Foreskin keratinocyte (primary cell): ENCODE measurements at places on chromosomes 11 and 22. TPM values are rescaled to one million over a fixed set of nuclear protein-coding genes. Genes with fewer than 3 reads are reported as not detected.

The CRYAB gene
- total RNA-seq, result 0.85 and 2.0 TPM in 2 replicates

The CASP1 gene
- 37.0 and 47.5 TPM in 2 replicates for total RNA-seq

The FGF3 gene
- total RNA-seq, result not detected in 2 replicates

The SPDYC gene
- not detected in 2 replicates for total RNA-seq

The CD44 gene
- total RNA-seq, result 1,058 and 1,283 TPM in 2 replicates

The ARHGAP8 gene
- total RNA-seq, result 15.8 and 16.5 TPM in 2 replicates

The NXPE2 gene
- total RNA-seq, result not detected in 2 replicates

The OR5P2 gene
- 0.07 and 0.34 TPM in 2 replicates for total RNA-seq

- no peak for DNase-seq
Measured at GRCh38 chr11:88194990-88195389, 19.7 kb upstream of the RAB38 start.

- DNase-seq, result no peak
Measured at GRCh38 chr11:114169321-114169749, 109.8 kb downstream of the ZBTB16 start.

GRCh38 chr22:24389680-24390079, 37.7 kb upstream of the ADORA2A start:
- DNase-seq, result peak; percentile 15

GRCh38 chr11:64865286-64866172, 12.9 kb downstream of the EHD1 start:
- no peak for DNase-seq

DNA sequence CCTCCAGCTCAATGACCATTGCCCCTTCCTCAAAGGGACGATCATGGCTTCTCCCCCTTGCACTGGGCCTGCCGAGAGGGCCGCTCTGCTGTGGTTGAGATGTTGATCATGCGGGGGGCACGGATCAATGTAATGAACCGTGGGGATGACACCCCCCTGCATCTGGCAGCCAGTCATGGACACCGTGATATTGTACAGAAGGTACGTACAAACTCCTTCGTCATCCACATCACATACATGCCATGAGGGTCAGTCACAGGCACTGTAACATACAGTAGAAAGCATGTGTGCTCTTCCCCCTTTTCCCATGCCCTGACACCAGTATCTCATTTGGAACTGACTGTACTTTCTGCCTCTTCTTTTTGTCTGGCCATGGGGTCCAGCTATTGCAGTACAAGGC, 4.0 kb downstream of the TAF10 start:
- DNase-seq, result no peak

DNA sequence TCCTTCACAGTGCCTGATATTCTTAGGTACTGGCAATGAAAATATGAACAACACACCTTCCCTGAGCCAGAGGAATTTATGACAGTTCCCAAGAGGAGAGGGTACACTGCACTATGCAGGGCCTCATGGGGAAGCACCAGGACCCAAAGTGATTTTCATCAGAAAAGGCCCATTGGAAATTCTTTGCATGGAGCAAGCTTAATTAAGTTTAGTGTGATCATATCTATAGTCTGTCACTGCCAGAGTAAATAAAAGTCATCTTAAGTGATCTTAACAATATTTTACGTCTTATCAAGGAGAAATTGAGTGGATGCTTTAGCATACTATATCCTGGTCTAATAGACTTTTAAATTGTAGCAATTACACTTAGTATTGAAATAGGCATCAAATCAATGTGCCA, 86.5 kb downstream of the ACER3 start:
- no peak for DNase-seq

- no peak for DNase-seq
Measured at GRCh38 chr22:38223289-38223960, 21.6 kb downstream of the MAFF start.

GRCh38 chr22:17057959-17058814, 26.6 kb upstream of the IL17RA start:
- DNase-seq, result peak; percentile 25

DNA sequence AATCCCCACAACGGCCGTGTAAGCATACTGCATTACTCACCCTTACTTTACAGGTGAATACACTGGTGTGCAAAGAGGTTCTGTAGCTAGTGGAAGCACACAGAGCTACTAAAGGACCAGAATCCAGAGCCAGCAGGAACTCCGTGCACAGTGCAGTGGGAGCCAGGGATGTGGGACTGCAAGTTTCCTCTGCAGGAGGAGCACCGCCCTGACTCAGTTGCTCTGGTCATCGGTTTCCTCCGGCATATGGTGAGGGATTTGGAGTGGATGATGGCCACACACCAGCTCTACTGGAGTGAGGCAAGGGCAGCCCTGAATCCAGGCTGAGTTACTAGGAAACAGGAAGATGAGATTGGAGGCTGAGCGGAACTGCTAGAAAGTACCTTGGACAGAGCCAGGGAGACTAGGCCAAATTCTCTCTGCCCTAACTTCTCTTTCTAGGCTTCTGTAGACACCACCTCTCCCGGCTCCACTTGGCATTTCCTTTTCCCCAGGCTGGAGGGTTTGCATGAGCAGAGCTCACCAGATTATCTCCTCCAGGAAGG, 18.2 kb upstream of the C22orf42 start:
- no peak for DNase-seq

- no peak for DNase-seq
Measured at GRCh38 chr22:28137036-28137435, 218.0 kb upstream of the PITPNB start.

DNA sequence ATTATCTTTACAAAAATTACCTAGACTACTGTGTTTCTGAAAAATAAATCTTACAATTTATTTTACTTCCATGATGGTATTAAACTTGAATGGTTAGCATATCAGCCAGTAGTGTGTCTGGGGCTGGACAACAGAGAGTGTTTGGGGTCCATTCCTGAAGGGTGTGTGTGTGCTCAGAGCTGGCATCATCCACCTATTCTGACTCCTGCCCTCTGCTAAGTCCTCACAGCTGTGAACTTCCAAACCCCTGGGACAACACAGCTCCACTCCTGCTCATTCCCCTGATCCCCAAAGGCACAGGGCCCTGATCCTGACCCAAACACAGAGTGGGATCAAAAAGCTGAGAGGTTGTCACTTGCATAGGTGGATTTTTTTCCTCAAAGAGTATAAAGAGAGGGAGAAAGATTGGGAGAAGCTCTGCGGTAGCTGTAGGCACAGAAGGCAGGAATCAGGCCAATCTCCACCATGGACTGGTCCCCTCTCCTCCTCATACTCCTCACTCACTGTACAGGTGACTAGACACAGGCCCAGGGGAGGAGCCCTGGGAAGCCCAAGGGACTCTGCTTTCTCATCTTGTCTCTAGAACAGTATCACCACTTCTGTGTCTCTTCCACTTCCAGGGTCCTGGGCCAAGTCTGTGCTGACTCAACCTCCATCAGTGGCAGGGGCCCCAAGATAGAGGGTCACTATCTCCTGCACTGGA, 55.7 kb upstream of the TOP3B start:
- DNase-seq, result no peak

DNA sequence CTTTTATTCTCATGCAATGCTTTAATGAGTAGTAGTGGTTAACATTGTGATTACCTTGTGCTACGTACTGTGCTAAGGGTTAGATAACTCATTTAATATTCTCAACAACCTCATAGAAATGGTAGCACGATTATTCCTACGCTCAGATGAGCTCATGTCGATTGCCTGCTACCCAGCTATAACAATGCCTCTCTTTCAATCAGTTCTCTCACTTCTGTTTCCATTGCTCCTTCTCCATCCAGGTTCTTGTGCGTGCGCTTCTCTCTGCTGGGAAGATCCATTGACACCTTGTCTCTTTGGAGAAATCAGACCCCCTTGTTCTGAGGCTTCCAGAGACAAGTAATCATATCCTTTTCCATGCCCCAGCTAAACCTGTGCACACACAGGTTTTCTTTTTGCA, 120.8 kb downstream of the NECTIN1 start:
- DNase-seq, result no peak

- peak; percentile 10 for DNase-seq
Measured at GRCh38 chr11:74806267-74806666, 57.6 kb downstream of the RNF169 start.

GRCh38 chr11:13862845-13863392, 99.6 kb upstream of the SPON1 start:
- no peak for DNase-seq
